Activated naive CD4-positive, alpha-beta T cell treated with anti-CD3 and anti-CD28 coated beads, Interleukin-2, amount 50 U/mL, for 16 hours (primary cell): ENCODE measurements at places on chromosomes 11 and 22.

DNA sequence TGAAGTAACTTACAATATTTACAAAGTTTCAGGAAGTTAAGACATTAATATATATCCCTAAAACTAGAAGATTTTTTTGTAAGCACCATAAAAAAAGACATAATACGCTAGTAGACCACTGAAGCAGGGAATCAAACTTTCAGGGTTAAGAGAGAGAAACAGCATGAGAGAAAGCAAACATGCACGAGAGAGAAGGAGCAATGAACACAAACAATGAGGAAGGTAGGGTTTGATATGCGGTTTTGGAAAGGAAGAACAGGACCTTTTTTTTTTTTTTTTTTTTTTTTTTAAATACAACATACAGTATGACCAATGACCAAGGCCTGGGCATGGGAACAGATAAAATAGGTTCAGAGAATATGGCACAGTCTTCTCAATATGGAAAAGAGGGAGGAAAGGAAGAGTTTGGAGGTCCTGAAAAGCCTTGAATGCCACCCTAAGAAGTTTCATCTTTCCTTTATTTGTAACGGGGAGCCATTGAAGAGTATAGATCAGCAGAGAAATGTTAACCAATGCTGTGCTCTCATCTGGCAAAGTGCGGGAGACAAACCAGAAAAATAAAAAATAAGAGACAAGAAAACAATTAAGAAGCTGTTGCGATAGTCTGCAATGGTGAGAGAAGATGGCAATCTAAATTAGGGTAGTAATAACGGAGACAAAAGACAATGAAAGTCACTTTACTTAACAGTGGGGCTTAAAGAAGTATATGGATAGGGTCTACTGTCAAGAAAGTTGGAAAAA is 101.0 kb downstream of the USP35 start:
- DNase-seq: no peak

GRCh38 chr22:40001106-40001505 is 6.4 kb downstream of the FAM83F start:
- no peak for DNase-seq

GRCh38 chr11:78344676-78345075 is 72.9 kb downstream of the GAB2 start:
- DNase-seq: no peak

GRCh38 chr11:133133050-133133449 is 399.3 kb downstream of the OPCML start:
- no peak for DNase-seq

DNA sequence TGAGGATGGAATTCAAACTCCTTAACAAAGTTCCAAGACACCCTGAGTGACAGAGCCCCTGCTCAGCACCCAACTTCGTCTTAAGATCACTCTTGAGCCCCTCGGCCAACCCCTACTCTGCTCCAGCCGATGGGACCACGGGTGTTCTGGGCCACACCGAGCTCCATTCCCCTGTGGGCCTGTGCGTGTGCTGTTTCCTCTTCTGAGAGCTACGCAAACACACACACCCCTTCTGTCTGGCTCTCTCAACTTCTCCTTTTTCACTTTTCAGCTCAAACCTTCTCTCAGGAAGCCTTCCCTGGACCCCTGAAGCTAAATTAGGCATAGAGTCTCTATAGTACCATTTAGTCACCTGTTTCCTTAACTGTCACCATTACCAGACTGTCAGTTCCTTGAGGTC is 37.5 kb upstream of the NNMT start:
- DNase-seq: no peak
